ENCODE measurements at places on chromosomes 12 and 14.

GRCh38 chr14:29587046-29587445, 340.6 kb downstream of the PRKD1 start:
- DNase-seq, result no peak

DNA sequence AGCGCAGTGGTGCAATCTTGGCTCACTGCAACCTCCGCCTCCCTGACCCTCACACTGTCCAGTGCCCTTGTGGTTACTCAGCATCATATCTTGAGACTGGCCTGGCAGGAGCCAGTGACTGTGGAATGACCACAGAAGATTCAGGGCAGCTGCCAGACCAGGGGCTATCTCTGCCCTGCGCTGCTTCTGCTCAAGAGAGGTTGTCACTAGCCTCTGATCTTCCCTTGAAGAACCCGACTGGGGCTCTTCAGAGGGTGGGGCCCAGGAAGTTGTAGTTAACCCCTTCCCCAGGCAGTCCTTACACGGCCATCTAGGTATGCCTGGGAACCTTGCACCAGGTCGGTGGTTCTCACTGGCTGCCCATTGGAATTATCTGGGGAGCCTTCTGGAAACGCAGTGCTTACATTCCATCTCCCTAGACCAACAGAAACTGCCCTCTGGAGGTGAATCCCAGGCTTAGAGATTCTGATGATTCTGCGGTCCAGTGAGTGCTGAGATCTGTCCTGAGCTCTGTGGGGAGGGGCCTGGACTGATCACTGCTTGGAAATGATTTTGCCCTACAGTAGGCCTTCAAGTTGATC, 41.4 kb downstream of the PLEKHG3 start:
- no peak for DNase-seq

DNA sequence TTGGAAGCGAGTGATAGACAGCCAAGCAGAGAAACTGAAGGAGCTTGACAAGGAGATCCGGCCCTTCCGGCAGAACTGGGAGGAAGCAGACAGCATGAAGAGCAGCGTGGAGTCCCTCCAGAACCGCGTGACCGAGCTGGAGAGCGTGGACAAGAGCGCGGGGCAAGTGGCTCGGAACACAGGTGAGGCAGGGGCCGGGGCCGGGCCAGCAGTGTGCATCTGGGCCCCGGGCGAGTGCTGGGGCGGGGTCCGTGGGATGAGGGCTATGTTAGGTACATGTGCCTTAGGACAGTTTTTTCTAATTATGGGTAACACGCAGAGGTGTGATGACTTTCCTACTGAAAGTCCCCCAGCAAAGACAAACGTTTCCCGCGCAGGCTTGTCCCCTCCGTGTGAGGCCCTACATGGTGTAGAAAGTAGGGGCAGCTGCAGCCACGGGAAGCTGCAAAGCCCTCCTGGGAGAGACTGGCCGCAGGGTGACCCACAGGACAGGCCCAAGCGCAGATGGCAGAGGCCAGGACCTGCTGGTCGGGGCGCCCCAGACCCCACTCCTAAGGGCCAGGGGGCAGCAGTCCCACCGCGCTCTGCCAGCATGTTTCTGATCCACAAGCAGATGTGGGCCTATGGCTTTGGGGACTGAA, 19.1 kb upstream of the AMN start:
- no peak for DNase-seq

- DNase-seq, result no peak
These were observed 17.0 kb downstream of the ANO6 start for GRCh38 chr12:45232756-45233372.

DNA sequence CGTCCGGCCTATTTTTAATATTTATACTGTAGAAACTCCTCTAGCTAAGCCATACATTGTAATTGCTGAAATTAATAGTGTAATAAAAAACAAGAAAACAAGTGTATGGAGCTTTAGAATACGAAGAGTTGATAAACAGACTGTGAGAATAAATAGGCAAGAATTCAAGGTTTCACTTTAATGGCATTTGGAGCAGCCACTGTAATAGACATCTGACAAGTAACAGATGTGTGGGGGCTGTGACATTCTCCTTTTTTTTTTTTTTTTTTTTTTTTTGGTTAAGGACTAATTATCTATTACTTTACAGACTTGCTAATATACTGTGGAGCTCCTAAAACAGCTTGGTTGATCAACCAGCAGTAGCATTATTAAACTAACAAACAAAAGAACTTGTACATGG, 42.1 kb upstream of the CFAP54 start:
- DNase-seq, result no peak

- peak; percentile 92 for DNase-seq
These were observed 6.9 kb upstream of the ADCY6 start for GRCh38 chr12:48795550-48796455.

- no peak for DNase-seq
These were observed 1.6 kb downstream of the SLC16A7 start for GRCh38 chr12:59597385-59597781.

- DNase-seq, result no peak
These were observed 8.0 kb upstream of the ACTN1 start for GRCh38 chr14:68986926-68987652.

GRCh38 chr12:32809846-32810245, 54.1 kb upstream of the YARS2 start:
- DNase-seq, result no peak

- DNase-seq, result no peak
These were observed 183.0 kb upstream of the CAND1 start for GRCh38 chr12:67086116-67086515.

DNA sequence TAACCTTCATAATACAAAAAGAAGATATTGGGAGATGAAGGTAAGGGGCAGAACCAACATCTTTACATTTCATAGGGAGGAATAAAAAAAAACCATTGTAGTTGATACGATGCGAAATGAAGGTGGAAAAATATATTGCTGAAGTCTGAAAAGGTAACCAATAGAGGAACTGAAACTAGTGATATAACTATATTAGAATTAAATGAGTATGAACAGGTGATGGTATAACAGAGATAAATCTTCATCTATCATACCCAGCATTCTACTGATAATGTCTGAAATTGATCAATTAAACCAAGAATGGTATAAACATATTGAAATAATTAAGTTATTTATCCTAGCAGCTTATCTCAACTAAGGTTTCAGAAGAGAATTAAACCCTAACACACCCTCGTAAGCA, 332.1 kb downstream of the NELL2 start:
- DNase-seq, result no peak

DNA sequence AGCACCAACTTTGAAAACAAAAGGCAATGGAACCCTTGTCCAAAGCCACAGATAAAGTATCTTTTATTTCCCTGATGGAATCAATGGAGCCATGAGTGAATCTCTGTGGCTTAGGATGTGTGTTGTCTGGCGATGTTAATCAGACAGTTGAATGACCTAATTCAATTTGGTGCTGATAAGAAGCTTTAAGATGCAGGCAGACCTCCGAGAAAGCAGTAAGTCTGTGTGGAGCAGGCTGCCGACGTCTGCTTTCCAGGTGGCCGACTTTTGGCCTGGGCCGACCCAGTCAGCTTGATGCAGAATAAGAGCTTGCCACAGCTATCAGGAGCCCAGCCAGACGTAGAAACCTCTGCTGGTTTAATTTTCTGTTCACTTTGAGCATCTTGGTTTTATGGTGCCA, 21.1 kb upstream of the TMEM132C start:
- no peak for DNase-seq

DNA sequence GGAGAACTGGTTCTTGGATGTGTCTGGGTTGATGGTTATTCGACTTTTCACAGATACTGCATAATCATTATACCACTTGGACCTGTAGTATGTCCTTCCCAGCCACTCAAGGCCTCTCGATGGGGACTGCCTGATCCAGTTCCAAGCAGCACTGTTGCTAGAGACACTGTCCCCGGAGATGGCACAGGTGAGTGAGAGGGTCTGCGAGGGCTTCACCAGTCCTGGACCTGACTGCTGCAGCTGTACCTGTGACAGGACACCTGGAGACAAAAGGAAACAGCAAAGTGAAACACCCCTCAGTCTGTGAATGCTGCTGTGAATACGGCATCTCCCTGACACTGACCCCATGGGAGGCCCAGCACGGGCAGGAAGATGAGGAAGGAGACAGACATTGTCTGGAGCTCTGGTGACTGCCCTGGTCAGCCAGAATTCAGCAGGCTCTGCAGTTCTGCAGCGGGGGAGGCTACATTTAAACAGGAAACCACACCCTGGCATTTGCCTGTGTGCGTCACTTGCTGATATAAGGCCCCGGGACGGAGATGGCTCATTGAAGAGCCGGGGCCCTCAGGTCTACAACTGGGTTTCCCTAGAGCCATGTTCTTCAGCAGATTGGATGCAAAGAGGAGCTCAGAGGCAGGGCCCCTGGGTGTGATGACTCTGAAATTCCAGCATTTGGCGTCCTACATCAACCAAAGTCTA, 413.6 kb downstream of the TMEM121 start:
- no peak for DNase-seq

- DNase-seq, result no peak
These were observed 105.9 kb downstream of the NTF3 start for GRCh38 chr12:5537771-5538170.

DNA sequence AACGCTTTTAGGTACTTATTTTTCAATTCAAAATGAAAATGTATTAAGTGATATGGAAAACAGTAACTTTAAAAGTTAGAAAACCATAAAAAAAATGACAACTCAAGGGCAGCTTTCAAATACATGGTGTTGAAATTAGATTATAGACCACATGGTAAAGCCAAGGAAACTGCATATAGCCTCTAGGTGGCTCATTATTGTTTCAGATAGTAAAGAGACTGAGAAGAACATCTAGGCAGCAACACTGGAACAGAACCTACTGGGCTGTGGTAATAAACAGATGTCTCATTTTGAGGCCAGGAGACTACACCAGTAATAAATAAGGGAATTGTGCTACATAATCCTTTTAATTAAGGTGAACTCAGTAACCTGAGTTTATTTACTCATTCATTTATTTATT, 13.0 kb downstream of the FBXO33 start:
- no peak for DNase-seq

GRCh38 chr14:69760810-69761209, 6.1 kb upstream of the SRSF5 start:
- no peak for DNase-seq

GRCh38 chr14:55341781-55342180, 69.8 kb downstream of the ATG14 start:
- no peak for DNase-seq

- no peak for DNase-seq
These were observed 170.1 kb upstream of the GRIP1 start for GRCh38 chr12:66848967-66849366.

DNA sequence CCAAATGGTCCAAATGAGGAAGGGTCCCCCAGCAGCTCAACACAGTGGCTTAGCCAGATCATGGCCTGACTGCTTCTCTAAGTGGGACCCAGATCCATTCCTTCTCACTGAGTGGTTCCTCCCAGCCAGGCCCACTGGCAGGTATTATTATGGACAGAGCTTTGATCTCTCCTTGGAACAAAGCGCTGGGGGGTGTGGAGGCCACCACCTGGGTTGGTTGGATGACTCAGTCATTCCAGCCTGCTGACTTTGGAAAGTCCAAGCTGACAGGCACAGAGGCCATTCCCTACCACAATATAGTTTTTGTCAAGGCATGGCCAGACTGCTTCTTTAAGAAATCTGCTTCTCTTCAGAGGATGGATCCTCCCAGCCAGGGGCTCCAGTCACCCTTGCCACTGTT, 341.1 kb downstream of the BTG1 start:
- no peak for DNase-seq

DNA sequence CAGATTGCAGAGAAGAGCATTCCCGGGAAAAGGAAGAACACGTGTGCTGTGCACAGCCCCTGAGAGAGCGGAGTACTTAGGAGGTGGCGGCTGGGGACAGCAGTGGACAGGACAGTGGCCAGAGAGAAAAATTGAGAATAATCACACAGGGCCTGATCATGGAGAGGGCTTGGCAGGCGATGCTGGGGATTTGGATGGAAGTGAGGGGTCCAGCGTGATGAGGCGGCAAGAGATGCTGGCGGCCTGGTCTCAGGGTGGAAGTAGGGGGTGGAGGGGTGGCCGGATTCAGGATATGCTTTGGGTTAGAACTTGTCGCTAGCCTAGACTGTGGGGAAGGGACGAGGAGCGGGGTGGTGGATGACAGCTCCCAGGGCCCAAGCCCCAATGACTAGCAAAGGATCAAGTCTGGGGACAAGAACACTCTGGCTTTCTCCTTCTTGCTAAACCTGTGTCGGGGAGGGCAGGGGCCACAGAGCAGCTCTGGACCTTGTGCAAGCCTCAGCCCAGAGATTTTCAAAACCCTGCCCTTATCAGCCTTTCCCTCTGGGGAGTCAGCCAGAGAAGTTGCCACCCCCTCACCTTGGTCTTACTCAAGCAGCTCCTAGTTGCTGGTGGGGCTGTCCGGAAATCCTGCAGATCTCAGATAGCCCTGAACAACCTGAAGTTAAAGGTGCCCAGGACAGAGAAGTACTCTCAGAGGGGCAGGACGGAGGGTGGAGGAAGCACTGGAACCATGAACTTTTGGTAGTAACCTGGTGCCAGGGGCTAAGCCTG, 1.3 kb downstream of the HVCN1 start:
- DNase-seq, result no peak

DNA sequence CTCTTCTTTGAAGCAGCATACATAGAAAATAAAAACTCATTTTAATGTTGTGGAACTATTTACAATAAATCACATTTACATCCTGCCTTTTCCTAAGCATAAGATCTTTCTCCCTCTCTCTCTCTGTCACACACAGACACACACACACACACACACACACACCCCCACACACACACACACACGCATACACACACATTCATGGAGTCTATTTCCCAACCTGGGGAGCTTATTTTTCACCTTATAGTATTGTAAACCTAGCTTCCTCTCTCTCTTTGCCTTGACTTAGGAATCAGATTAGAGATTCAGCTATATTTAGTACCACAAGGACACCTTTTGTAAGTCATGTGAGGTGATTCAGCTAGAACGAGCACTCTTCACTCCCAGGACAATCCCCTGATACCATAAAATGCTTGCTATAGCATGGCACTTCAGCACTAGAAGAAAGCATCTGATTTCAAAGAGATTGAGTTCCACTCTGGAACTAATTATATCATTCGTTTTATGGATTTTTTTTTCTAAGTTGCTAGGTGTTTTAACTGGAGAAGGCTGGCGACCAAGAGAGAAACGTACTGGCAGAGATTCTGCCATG, 23.6 kb downstream of the TMEM30B start:
- no peak for DNase-seq

Measured in eye (tissue), 1 donor.